ENCODE measurements at places on chromosomes 7 and 10. TPM values are rescaled to one million over a fixed set of nuclear protein-coding genes. Genes with fewer than 3 reads are reported as not detected.

Gene LIPM
- polyA plus RNA-seq: not detected

DNA sequence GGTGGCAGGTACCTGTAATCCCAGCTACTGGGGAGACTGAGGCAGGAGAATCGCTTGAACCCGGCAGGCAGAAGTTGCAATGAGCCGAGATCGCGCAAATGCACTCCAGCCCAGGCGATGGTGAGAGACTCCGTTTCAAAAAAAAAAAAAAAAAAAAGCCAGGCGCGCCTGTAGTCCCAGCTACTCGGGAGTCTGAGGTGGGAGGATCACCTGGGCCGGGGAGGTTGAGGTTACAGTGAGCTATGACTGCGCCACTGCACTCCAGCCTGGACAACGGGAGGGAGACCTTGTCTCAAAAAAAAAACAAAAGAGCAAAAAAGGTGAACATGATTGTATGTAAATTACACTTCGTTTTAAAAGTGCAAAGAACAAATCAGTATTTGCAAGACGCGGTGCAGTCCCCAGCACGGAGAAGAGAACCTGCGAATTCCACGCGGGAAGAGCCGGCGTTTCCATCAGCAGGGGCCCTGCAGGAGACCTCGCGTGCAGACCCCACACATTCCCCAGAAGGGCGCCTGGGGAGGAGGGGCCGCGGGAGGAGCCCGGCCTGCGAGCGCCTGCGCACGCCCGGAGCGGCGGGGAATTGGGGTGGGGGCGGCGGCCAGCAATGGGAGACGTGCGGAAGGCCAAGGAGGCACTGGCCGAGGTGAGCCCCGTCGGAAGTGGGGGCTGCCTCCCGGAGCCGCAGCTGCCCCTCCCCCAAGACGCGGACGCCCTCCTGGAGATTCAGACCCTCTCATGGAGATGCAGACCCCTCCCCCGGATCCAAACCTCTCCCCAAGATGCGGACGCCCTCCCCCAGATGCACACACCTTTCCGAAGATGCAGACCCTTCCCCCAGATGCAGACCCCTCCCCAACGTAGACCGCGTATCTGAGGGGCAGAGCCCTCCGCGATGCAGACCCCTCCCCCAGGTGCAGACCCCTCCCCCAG is 16.7 kb upstream of the SUN1 start:
- no peak for DNase-seq

GRCh38 chr7:36348256-36348655 is 41.4 kb upstream of the ANLN start:
- DNase-seq: no peak

Gene GATA3
- 3.1 TPM for polyA plus RNA-seq

All from right lung (tissue), 10 donors.